ENCODE measurements at places on chromosomes 1 and 21.

GRCh38 chr21:44765231-44766013 lies 36.2 kb downstream of the UBE2G2 start:
- DNase-seq = no peak

DNA sequence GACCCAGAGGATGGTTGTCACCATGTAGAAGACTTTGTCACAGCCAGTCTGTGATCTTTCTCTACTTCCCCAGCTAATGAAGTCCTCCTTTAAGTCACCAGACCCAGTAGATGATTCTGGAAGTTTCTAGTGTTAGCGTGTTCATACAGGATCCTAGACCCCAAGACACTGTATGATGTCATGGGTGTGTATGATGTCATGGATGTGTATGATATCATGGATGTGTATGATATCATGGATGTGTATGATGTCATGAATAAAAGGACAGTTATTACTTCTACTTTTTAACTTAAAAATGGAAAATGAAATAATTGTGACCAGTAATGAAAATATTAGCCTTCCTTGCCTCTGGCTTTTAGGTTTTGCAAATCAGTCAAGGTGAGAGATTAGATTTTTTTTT lies 260.0 kb downstream of the FMN2 start:
- DNase-seq = no peak

DNA sequence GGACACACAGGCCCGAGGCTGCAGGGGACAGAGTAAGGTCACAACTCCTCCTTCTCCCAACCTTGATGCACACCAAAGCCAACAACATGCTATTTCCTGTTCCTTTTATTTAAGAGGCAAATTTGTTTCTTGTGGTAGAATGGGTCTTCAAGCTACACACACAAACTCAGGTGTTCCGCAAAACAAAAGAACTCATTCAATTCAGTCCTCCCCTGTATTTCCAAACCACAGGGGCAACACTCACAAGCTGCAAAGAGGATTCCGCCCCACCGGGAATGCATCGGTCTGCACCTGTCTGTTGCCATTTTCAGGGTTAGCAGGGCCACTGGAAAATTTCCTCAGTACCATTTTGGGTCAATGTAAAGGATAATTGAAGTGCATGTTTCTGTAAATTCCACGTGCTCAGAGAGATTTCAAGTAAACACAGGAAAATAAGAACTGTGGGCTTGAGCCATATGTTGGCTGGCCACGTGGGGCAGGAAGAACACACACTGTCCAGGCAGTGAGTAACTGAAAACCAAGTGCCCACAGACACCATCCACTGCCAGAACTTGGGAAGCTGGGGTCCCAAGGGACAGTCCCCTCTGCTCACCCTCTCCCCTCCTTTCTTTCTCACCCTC lies 145.2 kb upstream of the ERG start:
- DNase-seq = no peak

DNA sequence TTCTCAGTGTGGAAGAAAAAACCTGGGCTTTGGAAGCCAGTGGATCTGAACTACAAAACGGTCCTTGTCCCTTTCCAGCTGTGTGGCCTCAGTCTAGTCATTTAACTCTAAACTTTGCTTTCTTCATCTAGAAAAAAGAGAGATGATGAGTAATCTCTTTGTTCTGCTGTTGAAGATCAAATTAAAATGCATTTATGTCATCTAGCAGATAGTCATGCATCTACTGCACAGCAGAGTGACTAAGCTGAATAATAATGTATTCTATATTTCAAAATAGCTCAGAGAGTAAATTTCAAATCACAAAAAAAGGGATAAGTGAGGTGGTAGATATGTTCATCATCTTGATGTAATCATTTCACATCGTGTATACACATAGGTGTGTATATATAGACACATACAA lies 473.2 kb downstream of the DSCAM start:
- no peak for DNase-seq

DNA sequence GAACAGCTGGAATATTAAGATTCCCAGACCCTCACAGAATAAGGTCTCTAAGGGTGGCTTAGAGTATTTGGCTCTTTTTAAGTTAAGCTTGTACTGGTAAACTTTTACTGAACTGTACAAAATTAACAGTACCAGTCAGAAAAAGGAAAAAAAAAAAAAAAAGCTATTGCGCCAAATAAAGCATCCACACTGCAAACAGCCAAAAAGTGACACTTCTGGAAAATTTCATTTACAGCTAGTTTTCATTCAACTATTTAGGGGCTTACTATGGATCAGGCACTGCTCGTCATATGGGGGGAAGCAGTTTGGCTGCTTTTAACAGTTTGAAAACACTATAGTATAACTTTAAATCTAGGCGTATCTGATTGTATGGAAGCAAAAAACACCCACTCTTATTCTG lies 139.6 kb downstream of the EIF4G3 start:
- DNase-seq = no peak

DNA sequence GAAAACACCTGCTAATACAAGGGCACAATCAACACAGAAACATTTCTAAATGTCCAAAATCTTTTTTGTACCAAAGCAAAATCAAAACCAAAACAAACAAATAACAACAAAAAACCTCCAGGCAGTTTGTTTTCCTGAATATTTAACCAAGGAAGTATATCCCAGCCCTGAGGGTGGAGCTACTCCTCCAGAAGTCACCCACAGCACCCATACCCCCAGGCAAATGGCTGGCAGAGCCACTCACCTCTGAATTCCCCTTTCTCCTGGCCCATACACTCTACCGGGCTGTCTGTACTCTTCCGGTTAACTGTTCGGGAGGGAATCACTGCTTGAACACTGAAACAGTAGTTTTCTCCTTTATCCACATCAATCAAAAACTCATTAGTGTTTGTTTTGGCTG lies 9.5 kb downstream of the F3 start:
- no peak for DNase-seq

DNA sequence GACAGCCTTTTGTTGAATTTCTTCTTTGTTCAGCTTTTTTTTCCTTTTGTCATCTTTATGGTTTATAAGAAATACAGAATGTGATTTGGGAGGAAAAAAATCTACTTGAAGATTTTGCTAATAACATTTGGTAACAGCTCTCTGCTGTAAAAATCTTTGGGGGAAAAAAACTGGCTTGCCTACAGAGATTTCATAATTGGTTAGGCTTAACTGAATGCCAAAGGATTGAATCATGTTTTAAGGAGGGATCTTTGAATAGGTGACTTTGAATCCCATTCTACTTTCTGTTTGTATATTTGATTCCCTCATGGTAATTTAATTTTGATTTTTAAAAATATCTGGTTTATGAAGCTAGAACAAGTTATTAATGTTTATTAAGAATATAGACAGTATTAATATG lies 3.2 kb downstream of the BTF3L4 start:
- DNase-seq = no peak

DNA sequence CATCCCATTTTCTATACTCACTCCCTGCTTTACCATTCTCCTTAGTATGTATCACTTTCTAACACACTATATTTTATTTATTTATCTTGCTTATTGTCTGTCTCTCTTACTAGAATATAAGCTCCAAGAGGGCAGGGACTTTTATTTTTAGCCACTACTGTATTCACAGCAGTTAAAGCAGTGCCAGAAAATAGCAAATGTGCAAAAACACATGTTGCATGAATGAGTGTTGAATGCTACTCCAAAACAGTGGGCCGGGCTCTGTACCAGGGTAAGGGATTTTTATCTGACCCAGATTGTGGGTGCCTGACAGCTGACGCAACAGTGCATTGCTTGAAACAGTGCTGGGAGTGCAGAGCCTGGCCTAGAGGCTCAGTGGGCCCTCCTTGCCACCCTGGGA lies 24.7 kb downstream of the COL16A1 start:
- no peak for DNase-seq

DNA sequence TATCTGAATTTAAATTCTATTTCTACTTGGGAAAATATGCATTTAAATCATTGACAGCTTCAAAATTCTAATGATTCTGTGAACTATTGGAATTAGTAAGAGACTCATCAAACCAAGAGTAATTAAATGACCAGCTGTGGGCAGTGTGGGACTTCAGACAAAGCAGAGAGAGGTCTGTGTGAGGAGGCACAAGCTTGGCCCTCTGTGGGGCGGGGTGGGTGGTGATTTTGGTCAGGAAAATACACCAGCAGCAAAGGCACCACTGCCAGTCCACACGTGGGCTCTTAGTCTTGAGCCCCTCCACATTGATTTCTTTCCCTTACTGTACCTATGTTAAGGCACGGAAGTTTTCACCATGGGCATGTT lies 39.2 kb upstream of the RAB4A start:
- no peak for DNase-seq
